Myometrial cell (primary cell): ENCODE measurements at places on chromosomes 1 and 21. TPM values are rescaled to one million over a fixed set of nuclear protein-coding genes. Genes with fewer than 3 reads are reported as not detected.

Gene SPRR2F
- not detected in 2 replicates for total RNA-seq

Gene CEP170
- 53.6 and 58.8 TPM in 2 replicates for total RNA-seq

Gene FLG2
- not detected in 2 replicates for total RNA-seq

Gene CCDC181
- 0.86 and 1.1 TPM in 2 replicates for total RNA-seq

Gene KCNJ15
- total RNA-seq = not detected in 2 replicates

Gene FMO5
- 0.29 and 0.71 TPM in 2 replicates for total RNA-seq

Gene DNAJC6
- total RNA-seq = not detected in 2 replicates

Gene KCNJ9
- 0.71 TPM in 1 of 2 replicates, not detected in the other for total RNA-seq

Gene SLAMF7
- total RNA-seq = not detected in 2 replicates

Gene FAM131C
- not detected in 2 replicates for total RNA-seq

Gene SLC25A44
- 14.7 and 15.2 TPM in 2 replicates for total RNA-seq
